Glutamatergic neuron (in vitro differentiated cells): ENCODE measurements at places on chromosomes 16 and 17. TPM values are rescaled to one million over a fixed set of nuclear protein-coding genes. Genes with fewer than 3 reads are reported as not detected.
A peak's percentile ranks its signal among the peaks of the same experiment; 100 is the strongest.

DNA sequence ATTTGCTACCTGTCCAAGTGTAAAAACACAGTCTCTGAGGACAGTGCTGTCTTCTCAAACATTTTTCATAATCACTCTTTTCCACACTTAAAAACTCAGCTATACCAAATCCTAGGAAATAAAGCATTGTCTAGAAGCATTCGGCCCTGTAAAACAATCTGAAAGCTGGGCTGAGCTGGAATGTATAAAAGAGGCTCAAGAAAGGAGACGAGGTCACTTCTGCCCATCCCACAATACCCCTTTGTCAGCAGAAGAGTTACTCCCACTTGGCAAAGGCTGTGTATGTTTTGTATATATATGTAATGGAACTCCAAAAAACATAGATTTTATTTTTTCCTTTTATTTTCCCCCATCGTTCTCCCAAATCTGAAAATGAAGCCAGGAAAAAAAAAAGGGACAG, 43.9 kb downstream of the STH start:
- peaks cover 4% of the 10 kb centered on the region for H3K27me3 ChIP-seq
- no peak overlapping the region for H3K27ac ChIP-seq
- no peak for DNase-seq
- H3K36me3 ChIP-seq = peaks cover 5% of the 10 kb centered on the region

DNA sequence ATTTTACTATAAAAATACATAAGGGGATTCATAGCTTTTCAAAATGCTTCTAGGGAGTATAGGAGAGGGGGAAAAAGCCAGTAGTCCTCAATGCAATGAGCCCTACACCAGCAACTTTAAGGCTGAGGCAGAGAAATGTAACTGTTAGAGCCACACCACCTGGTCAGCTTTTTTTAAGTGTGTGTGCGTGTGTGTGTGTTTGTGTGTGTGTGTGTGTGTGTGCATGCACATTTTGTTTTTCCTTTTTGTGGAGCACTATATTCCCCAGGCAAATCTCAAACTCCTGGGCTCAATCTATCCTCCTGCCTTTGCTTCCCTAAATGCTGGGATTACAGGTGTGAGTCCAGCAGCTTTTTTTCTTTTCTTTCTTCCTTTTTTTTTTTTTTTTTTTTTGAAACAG, 2.3 kb upstream of the MEIOC start:
- peaks cover 12% of the 10 kb centered on the region for H3K27me3 ChIP-seq
- H3K4me3 ChIP-seq = no peak overlapping the region
- no peak overlapping the region for H3K27ac ChIP-seq
- no peak for DNase-seq
- no peaks in the 10 kb centered on the region for H3K36me3 ChIP-seq

- H3K4me3 ChIP-seq = peak overlapping the region; percentile 73
- peak overlapping the region; percentile 84 for H3K27ac ChIP-seq
- peaks cover 6% of the 10 kb centered on the region for H3K27me3 ChIP-seq
- H3K4me1 ChIP-seq = peaks cover 38% of the 10 kb centered on the region
Measured at GRCh38 chr17:59330053-59330942, 1.2 kb upstream of the YPEL2 start.

- no peak for DNase-seq
- no peak overlapping the region for H3K27ac ChIP-seq
- H3K36me3 ChIP-seq = no peaks in the 10 kb centered on the region
- no peak overlapping the region for H3K4me3 ChIP-seq
- peaks cover 7% of the 10 kb centered on the region for H3K27me3 ChIP-seq
- H3K4me1 ChIP-seq = peaks cover 20% of the 10 kb centered on the region
Measured at GRCh38 chr16:29112755-29113347, 128.0 kb downstream of the LAT start.

- no peaks in the 10 kb centered on the region for H3K36me3 ChIP-seq
- H3K4me3 ChIP-seq = no peak overlapping the region
- DNase-seq = no peak
- H3K27ac ChIP-seq = no peak overlapping the region
- peaks cover 20% of the 10 kb centered on the region for H3K27me3 ChIP-seq
Measured at GRCh38 chr17:50050431-50051032, 5.4 kb upstream of the ITGA3 start.

DNA sequence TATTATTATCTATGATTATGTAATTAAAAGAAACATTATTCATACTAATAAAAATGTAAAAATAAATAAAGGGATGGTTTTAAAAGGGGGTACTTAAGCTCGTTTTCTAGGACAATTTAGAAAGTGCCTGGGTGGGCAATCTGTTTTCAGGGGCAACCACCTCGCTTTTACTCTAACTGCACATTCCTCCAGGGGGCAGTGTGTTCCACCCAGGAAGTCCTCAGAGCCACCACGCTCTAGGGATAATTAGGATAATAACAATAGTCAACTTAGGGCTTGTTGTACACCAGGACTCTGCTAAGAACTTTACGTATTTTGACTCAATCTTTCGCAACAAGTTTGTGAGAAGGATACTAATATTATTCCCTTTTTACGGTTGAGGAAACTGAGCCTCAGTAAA, 396.7 kb upstream of the MAF start:
- no peak overlapping the region for H3K27ac ChIP-seq
- peak; percentile 26 for DNase-seq
- no peaks in the 10 kb centered on the region for H3K4me1 ChIP-seq
- H3K27me3 ChIP-seq = no peaks in the 10 kb centered on the region
- H3K36me3 ChIP-seq = no peaks in the 10 kb centered on the region

Gene PDILT
- total RNA-seq = not detected

Gene SULT1A4
- 1.0 TPM for total RNA-seq

Gene RAB37
- total RNA-seq = 2.1 TPM

Gene C1QTNF1
- 0.15 TPM for total RNA-seq
